ENCODE measurements at places on chromosomes 1 and 21.

DNA sequence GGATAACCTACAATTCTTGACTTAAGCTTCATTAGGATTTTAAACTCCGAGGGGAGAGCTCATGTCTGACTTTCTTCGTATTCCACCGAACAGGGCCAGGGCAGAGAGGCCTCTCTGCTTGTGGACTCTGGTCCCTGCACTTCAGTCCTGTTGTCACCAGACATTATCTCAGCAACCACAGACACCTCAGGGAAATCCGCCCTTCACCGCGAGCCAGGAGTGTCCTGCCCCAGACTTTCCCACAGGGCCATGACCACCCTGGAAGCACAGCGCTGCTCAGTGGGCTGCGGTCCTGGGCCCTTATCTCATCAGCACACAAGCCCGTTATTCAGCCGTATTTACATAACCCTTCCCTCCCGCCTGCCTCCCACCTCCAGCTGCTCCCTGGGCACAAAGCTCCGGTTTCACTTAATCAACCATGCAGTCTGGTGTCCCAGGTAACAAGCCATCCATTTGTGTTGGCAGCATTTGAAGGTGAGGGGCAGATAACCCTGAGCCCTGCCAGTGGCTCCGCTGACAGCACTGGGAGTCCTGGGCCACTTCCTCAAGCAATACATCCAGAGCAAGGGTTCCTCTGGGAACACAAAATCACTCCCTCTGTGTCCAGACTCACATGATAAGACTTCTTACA, 122.8 kb upstream of the RAB4A start:
- no peak for DNase-seq

- no peak for DNase-seq
These were observed 14.8 kb downstream of the ALX3 start for GRCh38 chr1:110055493-110056284.

DNA sequence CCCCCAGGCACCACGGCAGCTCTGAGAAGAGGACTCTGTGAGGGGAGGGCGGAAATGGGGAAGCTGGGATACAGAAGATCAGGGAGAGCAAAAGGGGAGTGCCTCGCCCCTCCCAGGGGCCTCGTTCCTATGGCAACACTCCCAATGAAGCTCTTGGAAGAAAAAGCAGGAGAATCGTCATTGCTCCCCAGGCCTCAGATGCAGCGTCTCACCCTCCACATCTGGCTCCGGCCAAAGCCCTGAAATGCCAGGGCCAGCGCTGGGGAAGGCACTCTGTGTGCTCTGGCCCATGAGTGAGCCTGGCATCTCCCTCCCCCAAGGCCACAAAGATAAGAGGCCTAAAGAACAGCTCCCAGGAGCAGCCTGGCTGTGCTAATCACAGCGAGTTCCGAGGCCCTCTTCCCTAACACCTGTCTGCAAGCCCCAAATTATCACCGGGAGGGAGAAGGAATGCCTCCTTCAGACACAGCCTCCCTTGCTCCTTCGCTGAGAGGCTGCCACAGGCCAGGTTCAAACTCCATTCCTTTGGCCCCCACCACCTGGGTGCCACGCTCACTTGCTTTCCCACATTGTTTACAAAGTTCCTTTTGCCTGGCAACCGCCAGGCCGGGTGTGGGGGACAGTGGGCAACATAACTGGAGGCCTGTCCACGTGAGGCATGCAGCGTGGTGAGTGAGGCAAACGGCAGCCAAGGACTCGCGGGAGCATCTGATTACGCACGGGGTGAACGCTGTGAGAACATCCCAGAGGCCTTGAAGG, 27.8 kb downstream of the ECE1 start:
- no peak for DNase-seq

DNA sequence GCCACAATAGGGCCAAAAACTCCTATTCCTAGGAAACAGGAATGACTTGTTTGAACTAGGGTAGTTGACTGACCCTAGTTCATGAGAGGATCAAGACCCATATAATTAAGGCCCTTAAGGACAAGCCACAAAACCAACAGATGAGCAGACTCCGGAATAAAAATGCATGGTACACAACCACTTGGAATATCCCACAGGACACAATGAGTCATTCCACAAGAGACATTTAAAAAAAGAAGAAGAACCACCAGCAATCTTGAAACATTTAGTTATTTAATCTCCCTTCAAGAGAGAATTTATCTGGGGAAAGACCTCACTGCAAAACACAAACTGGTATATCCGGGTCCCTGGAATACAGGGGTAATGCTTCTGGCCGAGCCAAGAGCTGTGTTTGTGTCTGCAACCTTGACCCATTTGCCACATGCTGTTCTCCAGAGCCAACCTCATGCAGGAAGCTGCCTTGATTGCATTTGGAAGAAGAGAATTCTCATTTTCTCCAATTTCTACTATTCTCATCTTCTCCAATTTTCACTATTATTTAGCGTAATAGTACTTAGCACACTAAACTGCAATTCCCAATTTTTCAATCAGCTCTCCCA, 135.5 kb downstream of the TGFBR3 start:
- no peak for DNase-seq

- no peak for DNase-seq
These were observed 63.8 kb upstream of the C1orf87 start for GRCh38 chr1:60137406-60137805.

- DNase-seq, result no peak
These were observed 711.7 kb upstream of the PTBP2 start for GRCh38 chr1:96009831-96010434.

GRCh38 chr1:72280131-72280530, 2.2 kb downstream of the NEGR1 start:
- no peak for DNase-seq

DNA sequence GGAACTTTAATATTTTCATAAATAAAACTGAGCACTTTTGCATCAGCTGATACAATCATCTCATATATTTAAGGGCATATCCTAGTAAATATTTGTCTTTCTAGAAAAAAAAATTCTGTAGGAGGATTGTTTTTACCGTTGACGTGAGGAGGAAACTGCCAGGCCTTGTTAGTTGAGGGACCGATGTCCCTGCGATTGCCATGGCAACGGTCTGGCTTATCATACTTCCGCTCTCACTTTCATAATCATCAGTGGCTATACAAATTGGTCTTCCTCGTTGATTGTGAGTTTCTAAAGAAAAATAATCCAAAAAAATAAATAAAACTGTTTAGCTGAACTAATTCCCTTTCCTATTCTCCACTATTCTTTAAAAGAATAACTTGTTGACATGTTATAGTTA, 69.3 kb upstream of the ANGPTL3 start:
- DNase-seq, result no peak

GRCh38 chr1:107640207-107640606, 324.8 kb downstream of the VAV3 start:
- no peak for DNase-seq

GRCh38 chr1:68459091-68459490, 9.3 kb upstream of the RPE65 start:
- no peak for DNase-seq

DNA sequence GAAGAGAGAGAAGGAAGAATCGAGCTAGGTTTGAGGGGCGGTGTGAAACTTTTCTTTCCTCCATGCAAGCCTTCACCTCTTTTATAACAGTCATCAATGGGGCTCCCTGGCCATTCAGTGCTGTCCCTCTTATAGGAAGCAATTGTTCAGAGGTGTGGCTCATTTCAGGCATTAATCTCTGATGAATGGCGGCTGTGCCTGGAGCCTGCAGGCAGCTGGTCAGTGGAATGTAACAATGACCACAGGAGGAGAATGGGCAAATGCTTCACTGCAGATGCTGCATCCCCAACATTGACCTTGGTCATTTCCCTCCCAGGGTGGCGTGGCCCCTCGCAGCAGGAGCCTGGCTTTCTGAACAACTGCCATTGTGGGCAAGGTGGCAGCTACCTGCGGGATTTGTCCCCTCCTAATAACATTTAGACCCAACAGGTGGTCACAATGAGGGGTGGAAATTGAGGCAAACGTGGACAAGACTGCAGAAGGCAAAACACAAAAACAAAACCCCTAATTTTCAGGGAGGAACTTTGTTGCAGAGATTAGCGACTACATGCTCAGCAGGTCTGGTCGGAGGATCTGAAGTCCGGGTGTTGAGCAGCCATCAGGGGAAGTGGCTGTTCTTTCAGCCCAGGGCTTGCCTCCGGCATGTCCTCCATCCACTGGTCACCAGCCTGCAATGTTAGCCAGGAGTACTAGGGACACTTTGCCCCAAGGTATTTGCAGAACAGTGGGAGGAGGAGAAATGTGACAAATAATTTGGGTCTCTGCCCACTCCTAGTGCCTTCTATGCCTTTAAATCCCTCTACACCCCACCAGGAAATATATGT, 97.3 kb upstream of the PAXBP1 start:
- DNase-seq, result no peak

DNA sequence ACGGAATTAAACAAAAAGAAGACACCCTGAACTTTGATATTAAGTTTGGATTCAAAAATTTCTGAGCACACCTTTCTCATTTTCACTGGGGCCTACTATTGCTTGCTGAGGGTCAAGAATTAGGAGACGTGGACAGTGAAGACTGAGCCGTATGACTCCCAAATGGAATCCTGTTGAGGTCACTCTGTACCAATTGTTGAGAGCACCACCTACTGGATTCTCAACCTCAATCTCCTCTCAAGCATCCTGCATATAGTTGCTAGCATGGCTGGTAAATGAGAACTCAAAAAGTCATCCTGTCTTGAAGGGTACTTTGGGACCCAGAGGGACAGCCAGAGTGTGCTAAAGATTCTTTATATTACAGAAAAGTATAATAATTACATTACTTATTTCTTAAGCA, 20.2 kb upstream of the MTR start:
- no peak for DNase-seq

GRCh38 chr1:238624776-238625175, 734.1 kb upstream of the ZP4 start:
- DNase-seq, result no peak

GRCh38 chr1:42723511-42723910, 16.5 kb downstream of the CLDN19 start:
- DNase-seq, result no peak

GRCh38 chr1:23023174-23023845, 4.0 kb downstream of the KDM1A start:
- no peak for DNase-seq

DNA sequence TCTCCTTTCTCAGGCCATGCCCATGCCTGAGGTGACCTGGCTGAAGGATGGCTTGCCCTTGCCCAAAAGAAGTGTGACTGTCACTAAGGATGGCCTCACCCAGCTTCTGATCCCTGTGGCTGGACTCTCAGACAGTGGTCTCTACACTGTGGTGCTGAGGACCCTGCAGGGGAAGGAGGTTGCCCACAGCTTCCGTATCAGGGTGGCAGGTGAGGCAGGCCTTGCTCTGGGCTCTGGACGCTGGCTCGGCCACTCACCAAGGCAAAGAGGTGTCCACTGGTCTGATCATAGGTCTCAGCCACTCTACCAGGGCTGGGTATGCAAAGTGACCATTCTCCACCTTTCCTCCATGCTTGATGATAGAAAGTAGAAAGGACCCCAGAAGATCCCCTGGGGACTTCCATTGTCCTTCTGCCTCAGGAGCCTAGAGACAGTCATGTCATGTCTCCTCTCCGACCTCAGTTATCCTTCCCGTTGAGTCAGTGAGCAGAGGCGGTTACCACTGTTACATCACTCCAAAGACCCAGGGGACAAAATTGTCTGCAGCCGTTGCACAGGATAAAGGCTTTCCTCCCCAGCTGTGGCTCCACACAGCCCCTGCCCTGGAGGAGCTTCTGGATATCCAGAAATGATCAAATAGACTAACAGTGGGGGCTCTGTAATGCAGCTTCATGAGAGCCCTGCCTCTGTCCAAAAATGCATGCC, 34.2 kb downstream of the IGFN1 start:
- DNase-seq, result no peak

DNA sequence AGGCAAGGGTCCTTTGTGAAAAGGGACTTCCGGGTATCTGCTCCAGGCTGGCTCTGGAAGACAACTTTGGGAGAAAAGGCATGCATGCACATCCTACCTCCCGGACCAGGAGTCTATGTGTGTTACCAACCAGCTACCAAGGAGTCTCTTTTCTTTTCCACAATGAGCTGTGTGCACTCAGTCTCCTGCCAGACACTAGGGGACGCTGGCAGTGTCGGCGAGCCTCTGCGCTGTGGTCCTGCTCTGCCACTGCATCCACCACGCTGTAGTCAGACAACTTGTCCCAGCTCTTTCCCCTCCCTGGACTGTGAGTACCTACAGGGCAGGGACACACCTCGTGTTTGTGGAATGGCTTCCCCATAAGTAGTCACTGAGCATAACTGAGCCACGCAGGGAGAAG, 5.1 kb upstream of the SSR2 start:
- no peak for DNase-seq

GRCh38 chr1:33588726-33589125, 116.3 kb downstream of the ZSCAN20 start:
- DNase-seq, result no peak

- DNase-seq, result no peak
These were observed 10.6 kb upstream of the OR2T33 start for GRCh38 chr1:248288391-248288790.

GRCh38 chr1:51341876-51342496, 11.6 kb upstream of the TTC39A start:
- no peak for DNase-seq

- peak; percentile 40 for DNase-seq
These were observed 37.7 kb downstream of the SH3GLB1 start for GRCh38 chr1:86741947-86742572.

DNA sequence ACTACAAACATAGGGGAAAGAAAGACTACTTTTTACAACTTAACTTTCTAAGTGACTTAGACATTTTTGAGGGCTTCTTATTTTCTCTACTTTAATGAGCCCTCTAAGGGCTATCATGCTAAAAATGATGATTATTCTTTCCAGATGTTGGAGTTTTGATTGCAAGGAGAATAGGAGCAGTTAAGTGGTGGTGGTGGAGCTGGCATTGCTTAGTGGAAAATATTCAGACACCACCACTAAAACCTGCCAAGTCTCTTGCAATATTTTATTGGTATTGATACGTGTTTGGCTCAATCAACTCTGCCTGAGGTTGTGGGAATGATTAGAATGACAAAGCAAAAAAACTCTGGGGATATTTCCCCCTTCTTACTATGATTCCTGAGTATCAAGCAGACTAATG, 82.6 kb upstream of the PTGFR start:
- no peak for DNase-seq

DNA sequence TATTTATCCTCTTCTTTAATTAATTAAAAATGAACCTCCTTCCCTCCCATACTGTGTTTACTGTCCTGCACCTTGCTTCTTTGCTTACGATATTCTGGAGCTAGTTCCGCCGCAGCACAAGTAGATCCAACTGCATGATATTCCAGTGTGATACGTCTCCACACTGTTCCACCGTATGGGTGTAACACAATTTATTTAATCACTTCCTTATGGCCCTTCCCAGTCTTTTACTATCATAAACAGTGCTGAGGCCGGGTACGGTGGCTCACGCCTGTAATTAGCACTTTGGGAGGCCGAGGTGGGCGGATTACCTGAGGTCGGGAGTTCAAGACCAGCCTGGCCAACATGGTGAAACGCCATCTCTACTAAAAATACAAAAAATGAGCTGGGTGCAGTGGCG, 25.7 kb downstream of the CNST start:
- DNase-seq, result no peak

GRCh38 chr1:110005971-110006370, 21.4 kb downstream of the AHCYL1 start:
- no peak for DNase-seq

- DNase-seq, result no peak
These were observed 48.5 kb upstream of the PBX1 start for GRCh38 chr1:164510435-164510834.

All from hippocampal formation (tissue), 2 donors.